DMS79 treated with DMSO at 0.1 percent for 48 hours (cell line): ENCODE measurements at places on chromosomes 3 and 15.

DNA sequence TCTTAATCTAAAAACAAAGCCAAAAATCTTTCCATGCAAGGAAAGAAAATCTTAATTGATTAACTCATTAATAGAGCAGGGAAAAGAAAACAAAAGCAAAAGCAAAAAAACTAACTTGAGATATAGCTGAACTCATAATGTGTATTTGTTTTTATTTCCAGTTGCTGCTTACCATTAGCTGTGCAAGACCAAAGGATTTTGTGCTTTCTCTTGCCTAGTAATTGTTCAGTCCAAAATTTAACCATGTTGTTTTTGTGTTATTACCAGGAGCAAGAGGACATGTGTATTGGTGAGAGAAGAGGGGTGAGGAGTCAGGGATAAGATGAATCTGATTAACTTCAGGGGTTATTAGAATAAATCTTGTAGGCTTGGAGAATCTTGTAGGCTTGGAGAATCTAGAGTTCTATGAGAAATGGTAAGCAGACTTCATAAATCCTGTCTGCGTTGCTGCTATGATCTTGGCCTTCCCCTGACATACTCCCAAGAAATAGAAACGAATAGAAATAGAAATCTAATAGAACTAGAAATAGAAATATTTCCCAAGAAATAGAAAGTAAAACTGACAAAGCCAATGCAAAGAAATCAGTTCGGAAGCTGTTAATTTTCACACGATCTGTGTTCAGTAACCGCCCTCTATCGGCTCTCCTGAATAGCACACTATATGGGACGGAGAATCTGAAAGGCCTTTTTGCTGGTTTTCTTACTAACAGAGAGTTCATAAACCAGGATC is 72.6 kb upstream of the TNFSF10 start:
- DNase-seq = no peak

- peak; percentile 89 for DNase-seq
Measured at GRCh38 chr15:44728576-44729407, 7.5 kb upstream of the TRIM69 start.

GRCh38 chr3:178583963-178584575 is 47.8 kb downstream of the KCNMB2 start:
- no peak for DNase-seq

- no peak for DNase-seq
Measured at GRCh38 chr3:156094391-156094790, 26.0 kb upstream of the KCNAB1 start.

DNA sequence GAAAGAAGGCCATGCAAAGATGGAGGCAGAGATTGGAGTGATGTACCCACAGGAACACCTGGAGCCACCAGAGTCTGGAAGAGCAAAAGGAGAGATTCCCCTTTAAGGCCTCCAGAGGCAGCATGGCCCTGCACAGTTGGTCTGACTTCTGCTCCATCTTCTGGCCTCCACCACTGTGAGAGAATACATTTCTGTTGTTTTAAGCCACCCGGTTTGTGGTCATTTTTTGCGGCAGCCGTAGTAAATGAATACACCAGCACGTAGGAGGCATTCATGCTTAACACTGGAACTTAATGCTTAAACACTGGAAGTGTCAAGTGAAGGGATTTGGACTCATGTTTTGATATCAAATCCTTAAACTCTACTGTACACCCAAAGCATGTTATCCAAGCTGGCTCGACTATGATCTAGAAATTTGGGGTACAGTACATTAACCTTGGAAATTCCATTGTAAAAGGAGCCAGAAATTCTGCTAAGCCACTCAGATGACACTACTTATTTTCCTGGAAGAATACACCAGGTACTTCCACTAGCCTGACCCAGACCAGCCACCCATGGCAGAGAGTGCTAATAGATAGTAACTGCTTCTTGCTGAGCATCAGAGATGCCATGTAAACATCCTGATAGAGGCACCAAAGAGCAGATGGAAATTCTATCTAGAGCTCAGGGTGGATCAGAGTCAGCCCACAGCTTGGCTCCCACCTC is 190.9 kb downstream of the ADAMTS9 start:
- DNase-seq = no peak

GRCh38 chr3:47469616-47470015 is 6.1 kb downstream of the SCAP start:
- no peak for DNase-seq

DNA sequence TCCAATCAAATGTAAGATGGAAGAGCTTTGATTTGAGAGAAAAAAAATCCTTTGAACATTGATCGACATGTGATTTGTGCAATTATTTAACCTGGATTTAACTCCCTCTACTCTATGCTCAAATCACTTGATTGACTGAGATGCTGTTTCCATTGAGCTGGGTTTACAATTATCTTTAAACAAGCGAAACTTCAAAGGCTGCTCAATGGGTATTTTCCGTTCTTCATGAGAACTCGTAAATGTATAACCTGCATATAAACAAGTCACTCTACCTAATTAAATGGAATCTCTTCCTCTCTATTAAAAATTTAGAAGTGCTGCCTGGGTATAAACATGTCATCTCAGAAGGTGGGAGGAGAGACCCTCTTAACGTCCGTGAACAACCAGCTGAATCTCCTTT is 71.9 kb downstream of the ANXA2 start:
- peak; percentile 69 for DNase-seq

DNA sequence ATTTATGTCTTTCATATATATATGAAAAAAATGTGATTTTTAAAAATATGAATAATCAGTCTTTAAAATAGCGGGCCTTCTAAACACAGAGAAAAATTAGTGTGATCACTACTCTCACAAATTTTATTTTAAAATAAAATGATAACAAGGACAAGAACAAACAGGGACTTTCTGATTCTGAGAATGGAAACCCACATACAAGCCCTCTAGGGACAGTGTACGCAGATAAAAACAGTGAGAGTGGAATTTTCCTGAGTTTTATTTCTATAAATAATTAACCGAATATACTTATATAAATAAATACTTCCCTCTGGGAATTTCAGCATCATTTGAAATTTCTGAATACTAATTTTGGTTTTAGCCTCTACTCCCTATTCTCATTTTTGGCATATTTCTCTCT is 201.4 kb upstream of the CBLB start:
- DNase-seq = no peak

- DNase-seq = no peak
Measured at GRCh38 chr3:114498539-114499370, 204.9 kb downstream of the TIGIT start.

DNA sequence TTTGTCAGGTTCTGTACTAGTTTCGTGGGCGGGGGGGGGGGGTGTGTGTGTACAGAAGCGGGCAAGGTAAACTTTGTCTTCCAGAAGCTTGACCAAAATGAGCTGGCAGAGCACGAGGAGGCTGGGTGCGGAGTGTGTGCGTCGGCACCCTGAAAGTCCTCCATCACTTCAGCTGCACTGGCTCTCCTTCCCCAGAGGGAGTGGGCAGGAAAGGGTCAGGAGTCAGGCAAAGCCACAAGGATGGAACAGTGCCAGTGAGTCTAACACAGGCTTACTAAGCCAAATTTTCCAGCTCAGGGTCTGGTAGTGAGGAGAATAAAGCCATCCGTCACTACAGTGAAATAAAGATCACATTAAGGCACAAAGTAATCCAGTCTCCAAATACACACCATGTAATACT is 11.9 kb upstream of the SH3GL3 start:
- DNase-seq = no peak

- DNase-seq = no peak
Measured at GRCh38 chr3:192514081-192514753, 213.1 kb downstream of the FGF12 start.

- DNase-seq = no peak
Measured at GRCh38 chr15:52246686-52247431, 48.7 kb downstream of the MYO5C start.

GRCh38 chr3:105938806-105939205 is 70.0 kb upstream of the CBLB start:
- no peak for DNase-seq

DNA sequence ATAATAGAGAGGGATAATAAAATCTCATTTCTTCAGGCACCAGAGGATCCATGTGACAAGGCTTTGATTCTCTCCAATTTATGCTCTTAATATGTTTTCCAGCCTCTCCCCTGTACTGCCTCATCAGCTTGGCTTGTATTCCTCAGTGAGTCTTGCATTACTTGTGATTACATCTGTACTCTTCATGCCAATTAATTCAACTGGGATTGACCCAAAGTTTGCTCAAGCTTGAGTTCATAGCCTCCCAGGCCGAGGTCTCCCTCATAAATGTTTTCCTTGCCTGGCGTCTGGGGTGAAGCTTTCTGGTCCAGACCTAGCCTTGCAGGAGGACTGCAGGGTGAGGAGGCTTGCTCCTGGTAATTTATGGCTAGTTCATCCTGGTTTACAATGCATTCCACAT is 146.9 kb downstream of the CHST2 start:
- no peak for DNase-seq

DNA sequence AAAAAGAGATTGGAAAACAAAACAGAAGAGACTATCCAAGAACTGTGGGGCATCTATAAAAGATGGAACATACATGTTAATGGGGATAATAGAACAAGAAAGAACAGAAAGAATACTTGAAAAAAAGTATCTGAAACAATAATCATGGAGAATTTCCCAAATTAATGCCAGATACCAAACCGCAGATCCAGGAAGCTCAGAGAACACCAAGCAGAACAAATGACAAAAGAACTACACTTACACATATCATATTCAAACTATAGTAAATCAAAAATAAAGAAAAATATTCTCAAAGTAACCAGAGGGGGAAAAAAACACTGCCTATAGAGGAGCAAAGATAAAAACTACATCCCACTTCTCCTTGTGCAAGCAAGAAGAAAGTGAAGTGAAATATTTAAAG is 40.0 kb downstream of the CLASP2 start:
- DNase-seq = no peak

DNA sequence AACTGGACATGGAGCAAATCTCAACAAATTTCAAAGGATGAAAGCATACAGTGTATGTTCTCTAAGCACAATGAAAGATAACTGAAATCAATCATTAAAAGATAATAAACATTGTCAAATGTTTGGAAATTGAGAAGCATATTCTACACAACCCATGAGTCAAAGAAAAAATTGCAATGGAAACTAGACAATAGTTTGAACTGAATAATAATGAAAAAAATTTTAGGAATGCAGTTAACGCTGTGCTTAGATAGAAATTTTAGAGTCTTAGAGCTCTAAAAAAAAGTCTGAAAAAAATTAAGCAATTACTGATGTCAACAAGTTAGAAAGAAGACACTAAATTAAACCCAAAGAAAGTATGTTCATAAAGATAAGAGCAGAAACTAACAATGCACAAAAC is 15.5 kb downstream of the RABL3 start:
- no peak for DNase-seq

- DNase-seq = no peak
Measured at GRCh38 chr3:45317710-45318109, 70.7 kb upstream of the LARS2 start.
